RKO (cell line): ENCODE measurements at places on chromosomes 12 and 14.

- peak; percentile 89 for DNase-seq
Observed at GRCh38 chr12:75658901-75659823, 147.8 kb upstream of the KRR1 start.

GRCh38 chr14:22974530-22975313 is 7.6 kb downstream of the AJUBA start:
- no peak for DNase-seq

DNA sequence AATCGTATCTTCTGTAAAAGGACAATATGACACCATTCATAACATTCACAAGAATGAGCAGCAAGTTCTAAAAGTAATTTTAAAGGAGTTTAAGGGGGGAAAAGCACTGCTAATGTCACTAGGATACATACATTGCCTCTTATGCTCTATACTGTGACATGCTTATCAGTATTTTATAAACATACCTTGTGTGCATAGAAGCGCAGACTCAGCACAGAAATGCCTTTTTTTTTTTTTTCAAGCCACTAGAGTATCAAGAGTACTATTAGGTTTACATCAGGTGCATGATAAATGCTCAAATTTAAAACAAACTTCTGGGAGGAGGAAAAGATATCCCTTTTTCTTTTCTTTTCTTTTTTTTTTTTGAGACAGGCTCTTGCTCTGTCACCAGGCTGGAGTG is 13.6 kb upstream of the SMARCC2 start:
- no peak for DNase-seq

DNA sequence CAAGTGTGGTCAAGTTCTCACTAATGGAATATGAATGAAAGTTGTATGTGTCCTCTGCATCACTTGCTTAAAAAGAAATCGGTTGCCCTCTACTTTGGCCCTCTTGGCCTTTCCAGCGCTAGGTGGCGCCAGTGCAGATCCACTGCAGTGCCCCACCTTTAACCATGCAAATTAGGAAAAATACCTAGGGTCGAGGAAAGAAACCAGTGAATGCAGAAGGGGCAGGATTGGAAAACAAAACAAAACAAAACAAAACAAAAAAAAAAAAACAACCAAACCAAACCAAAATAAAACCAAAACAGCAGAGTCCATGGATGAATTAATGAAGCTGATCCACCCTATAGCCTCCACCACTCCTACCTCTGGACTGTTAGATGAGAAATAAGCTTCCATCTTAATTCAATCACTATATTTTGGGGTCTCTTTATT is 12.9 kb upstream of the NEMF start:
- DNase-seq, result peak; percentile 79

DNA sequence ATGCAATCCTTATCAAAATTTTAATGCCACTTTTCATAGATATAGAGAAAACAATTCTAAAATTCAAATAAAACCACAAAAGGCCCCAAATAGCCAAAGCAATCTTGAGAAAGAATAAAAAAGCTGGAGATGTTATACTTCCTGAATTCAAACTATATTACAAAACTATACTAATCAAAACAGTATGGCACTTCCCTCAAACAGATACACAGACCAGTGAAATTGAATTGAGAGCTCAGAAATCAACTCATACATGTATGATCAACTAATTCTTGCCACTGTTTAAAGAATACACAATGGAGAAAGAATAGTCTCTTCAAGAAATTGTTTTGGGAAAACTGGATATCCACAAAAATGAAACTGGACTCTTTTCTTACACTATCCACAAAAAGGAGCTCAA is 55.4 kb downstream of the FOXG1 start:
- DNase-seq, result no peak

DNA sequence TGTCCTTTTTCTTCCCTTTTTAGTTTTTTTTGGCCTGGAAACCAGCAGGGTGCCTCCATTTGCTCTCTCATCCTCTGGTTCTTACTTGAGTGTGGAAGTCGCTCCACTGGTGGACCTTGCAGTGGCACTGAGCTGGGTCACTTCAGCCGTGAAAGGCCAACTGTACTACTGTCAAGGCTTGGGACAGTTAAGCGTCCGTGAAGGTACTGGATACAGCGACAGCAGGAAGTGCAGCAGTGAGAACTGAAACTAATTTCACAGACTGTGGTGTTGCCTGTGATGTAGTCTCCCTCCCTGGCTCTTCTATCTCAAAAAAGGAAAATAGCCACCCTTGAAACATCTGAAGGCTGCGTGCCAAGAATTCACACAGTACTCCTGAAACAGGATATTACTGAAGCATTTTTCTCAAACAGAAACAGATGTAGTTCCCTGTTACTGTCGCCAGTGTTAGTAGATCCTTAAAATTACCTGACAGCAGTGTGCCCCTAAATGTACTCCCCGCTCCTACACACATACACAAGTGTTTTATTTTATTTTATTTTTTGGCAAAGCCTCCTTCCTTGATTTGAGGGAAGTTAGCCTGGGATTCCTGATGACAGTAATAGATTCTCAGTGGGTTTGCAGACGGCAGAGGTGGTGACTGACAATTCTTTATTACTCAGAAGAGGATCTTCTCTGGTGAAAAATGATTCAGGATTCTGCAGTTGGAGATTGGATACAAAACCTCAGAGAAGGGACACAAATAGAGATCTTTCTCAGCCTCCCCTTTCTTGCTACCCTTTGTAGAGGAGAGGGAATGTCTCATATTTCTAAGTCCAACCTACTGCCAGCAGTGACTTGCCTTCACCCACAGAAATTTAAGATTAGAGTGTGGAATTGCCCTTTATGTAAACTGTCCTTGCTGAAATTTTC is 4.4 kb downstream of the SUSD6 start:
- no peak for DNase-seq

DNA sequence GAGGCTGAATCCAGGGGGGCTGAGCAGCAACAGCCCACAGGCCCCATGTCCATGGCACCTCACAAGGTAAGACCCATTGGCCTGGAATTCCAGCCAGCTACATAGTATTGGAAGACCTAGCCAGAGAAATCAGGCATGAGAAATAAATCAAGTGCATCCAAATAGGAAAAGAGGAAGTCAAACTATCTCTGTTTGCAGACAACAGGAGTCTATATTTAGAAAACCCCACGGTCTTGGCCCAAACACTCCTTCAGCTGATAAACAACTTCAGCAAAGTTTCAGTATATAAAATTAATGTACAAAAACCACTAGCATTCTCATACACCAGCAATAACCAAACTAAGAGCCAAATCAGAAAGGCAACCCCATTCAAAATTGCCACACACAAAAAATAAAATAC is 16.9 kb downstream of the PDE6H start:
- DNase-seq, result no peak

- DNase-seq, result no peak
Observed at GRCh38 chr12:91422811-91423692, 240.4 kb upstream of the DCN start.

DNA sequence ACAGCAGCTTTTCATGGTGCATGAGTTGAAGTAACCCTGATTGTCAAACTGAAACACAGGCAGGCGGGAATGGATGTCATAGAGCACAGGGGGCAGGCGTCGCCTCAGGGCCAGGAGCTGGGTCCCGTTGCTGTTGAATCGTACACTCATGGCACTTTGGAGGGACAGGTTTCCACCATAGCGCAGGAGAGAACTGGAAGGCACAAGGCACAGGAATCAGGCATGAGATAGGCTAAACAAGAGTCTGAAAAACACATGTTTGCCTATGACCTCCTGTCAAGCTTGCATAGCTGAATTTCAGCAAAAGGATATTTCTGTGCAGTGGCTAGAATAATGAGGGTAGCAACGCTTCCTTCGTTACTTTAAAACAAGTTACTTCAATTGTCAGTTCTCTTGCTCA is 61.2 kb downstream of the DCAF5 start:
- no peak for DNase-seq

DNA sequence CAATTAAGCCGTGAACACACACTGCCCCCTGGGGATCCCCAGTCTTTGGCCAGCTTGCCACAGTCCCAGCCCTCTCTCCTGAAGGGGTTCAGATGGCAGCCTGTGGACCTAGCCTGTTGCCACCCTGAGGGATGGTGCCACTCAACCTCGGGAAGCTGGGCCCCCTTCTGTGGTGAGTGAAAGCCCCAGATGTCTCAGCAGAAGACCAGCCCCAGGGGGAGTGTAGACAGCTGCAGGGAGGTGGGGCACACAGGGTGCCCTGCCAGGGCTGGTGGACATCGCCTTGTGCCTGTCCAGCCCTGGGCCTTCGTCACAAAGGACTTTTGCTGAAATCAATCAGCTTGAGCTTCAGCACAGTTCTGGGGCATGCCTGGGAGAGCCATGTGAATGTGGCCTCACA is 32.4 kb downstream of the C14orf132 start:
- DNase-seq, result no peak

GRCh38 chr12:50571786-50572185 is 67.0 kb downstream of the DIP2B start:
- no peak for DNase-seq

GRCh38 chr14:61963926-61964325 is 201.7 kb downstream of the SNAPC1 start:
- no peak for DNase-seq

DNA sequence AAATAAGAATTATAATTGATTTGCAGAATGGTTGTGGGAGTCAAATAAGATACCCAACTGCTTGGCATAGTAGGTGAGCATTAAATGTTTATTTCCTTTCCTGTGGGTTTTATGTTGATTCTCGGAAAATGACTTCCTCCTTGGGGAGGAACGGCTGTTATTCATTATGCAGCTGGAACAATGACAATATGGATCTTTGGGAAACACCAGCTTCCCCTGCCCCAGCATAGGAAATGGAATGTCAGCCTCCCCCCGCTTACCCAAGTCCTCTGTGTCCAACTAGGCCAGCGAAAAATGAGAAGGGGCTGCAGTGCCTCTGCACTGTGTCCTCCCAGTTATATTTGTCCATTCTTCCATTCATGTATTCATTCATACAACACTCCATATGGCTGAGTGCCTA is 11.7 kb upstream of the CCDC177 start:
- no peak for DNase-seq

GRCh38 chr12:14993537-14994266 is 20.9 kb downstream of the PDE6H start:
- no peak for DNase-seq
